ENCODE measurements at places on chromosomes 1 and 21.

DNA sequence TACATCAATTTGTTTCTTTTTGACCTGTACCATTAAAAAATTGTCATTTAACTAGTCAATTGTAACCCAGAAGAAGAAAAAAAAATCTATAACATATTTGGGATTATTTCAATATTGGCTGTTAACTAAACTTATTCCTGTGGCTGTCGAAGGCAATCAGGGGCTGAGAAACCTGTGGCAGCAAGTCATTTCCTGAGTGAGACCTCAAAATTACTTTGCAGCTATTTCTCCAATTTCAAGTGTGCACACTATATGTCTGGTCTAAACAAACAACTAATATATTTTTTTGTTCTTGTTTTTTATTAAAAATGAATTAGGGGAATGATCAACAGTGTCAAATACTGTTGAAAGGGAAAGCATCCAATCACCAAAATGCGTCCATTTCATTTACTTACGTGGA, 1357.6 kb upstream of the B3GALT2 start:
- no peaks in the 10 kb centered on the region for H3K36me3 ChIP-seq
- H3K4me3 ChIP-seq: no peak overlapping the region
- H3K4me1 ChIP-seq: no peaks in the 10 kb centered on the region
- H3K27me3 ChIP-seq: no peaks in the 10 kb centered on the region

- peak; percentile 61 for DNase-seq
- H3K36me3 ChIP-seq: no peaks in the 10 kb centered on the region
These were observed 46.3 kb downstream of the GPA33 start for GRCh38 chr1:167043752-167044488.

GRCh38 chr21:32193098-32193465, 85.8 kb downstream of the MIS18A start:
- no peak for DNase-seq
- no peaks in the 10 kb centered on the region for H3K4me1 ChIP-seq
- H3K36me3 ChIP-seq: no peaks in the 10 kb centered on the region
- no peaks in the 10 kb centered on the region for H3K27me3 ChIP-seq
- H3K27ac ChIP-seq: no peak overlapping the region

GRCh38 chr1:230429067-230429735, 3.1 kb upstream of the PGBD5 start:
- H3K27me3 ChIP-seq: peaks cover 19% of the 10 kb centered on the region
- H3K4me1 ChIP-seq: peaks cover 6% of the 10 kb centered on the region
- no peak for DNase-seq
- H3K36me3 ChIP-seq: no peaks in the 10 kb centered on the region

GRCh38 chr1:44817307-44817706, 9.0 kb downstream of the BTBD19 start:
- no peak overlapping the region for H3K27ac ChIP-seq
- no peaks in the 10 kb centered on the region for H3K36me3 ChIP-seq
- DNase-seq: no peak

DNA sequence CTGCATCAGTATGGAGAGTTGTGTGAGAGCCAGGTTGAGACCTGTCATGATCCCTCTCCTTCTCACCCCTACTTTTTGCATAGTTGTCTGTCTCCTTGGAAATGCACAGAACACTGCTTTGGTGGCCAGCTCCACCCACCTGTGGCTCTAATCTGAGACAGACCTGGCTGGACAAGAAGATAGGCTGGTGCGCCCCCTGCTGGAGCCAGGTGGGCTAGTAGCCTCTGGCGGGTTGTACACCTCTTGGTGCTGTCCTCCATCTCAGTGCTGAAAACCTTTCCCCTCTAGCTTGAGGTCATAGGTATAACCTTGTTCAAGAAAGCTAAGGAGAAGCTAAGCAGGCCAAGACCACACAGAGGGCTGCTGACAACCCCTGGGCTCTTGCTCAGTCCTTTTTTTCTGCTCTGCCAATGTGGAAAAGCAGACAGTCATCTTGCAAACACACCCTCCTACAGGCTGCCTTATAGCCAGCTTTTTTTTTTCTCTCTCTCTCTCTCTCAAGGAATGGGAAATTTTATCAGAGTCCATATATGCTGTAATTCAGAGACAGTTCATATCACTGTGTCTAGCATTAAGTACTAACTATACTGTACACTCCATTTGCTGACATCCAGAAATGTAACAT, 58.8 kb upstream of the SPATA6 start:
- H3K27me3 ChIP-seq: no peaks in the 10 kb centered on the region
- H3K36me3 ChIP-seq: no peaks in the 10 kb centered on the region
- no peak overlapping the region for H3K27ac ChIP-seq
- no peak for DNase-seq
- no peak overlapping the region for H3K4me3 ChIP-seq

- no peaks in the 10 kb centered on the region for H3K36me3 ChIP-seq
- H3K4me1 ChIP-seq: no peaks in the 10 kb centered on the region
These were observed 18.8 kb downstream of the KIF26B start for GRCh38 chr1:245173446-245174211.

- no peak for DNase-seq
- no peak overlapping the region for H3K4me3 ChIP-seq
- H3K27ac ChIP-seq: no peak overlapping the region
- no peaks in the 10 kb centered on the region for H3K36me3 ChIP-seq
- H3K4me1 ChIP-seq: no peaks in the 10 kb centered on the region
These were observed 27.5 kb downstream of the KCTD3 start for GRCh38 chr1:215594640-215595039.

GRCh38 chr1:222979561-222979960, 163.5 kb downstream of the TLR5 start:
- no peak overlapping the region for H3K27ac ChIP-seq
- no peak overlapping the region for H3K4me3 ChIP-seq
- H3K4me1 ChIP-seq: no peaks in the 10 kb centered on the region
- DNase-seq: no peak
- H3K27me3 ChIP-seq: no peaks in the 10 kb centered on the region
- H3K36me3 ChIP-seq: no peaks in the 10 kb centered on the region

- no peak for DNase-seq
- no peaks in the 10 kb centered on the region for H3K27me3 ChIP-seq
- H3K4me1 ChIP-seq: no peaks in the 10 kb centered on the region
- H3K27ac ChIP-seq: no peak overlapping the region
- no peaks in the 10 kb centered on the region for H3K36me3 ChIP-seq
- H3K4me3 ChIP-seq: no peak overlapping the region
These were observed 156.3 kb downstream of the ST6GALNAC3 start for GRCh38 chr1:76230842-76231281.

GRCh38 chr1:171793636-171794035, 12.2 kb downstream of the METTL13 start:
- no peak for DNase-seq
- H3K27me3 ChIP-seq: no peaks in the 10 kb centered on the region
- H3K36me3 ChIP-seq: peaks cover 68% of the 10 kb centered on the region
